ENCODE measurements at places on chromosomes 16 and 17.
A peak's percentile ranks its signal among the peaks of the same experiment; 100 is the strongest.

- peak; percentile 46 for DNase-seq
Observed at GRCh38 chr16:56300891-56301850, 109.9 kb downstream of the GNAO1 start.

DNA sequence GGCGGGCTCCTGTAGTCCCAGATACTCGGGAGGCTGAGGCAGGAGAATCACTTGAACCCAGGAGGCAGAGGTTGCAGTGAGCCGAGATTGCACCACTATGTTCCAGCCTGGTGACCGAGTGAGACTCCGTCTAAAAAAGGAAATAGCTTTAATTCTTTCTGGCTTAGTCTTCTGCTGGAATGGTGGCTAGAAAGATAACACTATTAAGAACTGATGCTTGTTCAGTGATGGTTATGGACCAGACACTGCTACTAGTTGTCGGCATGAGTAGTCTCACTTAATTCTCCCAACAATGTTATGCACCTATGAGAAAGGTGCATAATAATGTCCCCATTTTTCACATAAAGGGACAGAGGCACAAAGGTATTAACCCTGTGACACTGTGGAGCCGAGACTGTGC lies 188.7 kb downstream of the HS3ST3A1 start:
- no peak for DNase-seq

- DNase-seq, result no peak
Observed at GRCh38 chr17:45042346-45043120, 8.9 kb downstream of the DCAKD start.

DNA sequence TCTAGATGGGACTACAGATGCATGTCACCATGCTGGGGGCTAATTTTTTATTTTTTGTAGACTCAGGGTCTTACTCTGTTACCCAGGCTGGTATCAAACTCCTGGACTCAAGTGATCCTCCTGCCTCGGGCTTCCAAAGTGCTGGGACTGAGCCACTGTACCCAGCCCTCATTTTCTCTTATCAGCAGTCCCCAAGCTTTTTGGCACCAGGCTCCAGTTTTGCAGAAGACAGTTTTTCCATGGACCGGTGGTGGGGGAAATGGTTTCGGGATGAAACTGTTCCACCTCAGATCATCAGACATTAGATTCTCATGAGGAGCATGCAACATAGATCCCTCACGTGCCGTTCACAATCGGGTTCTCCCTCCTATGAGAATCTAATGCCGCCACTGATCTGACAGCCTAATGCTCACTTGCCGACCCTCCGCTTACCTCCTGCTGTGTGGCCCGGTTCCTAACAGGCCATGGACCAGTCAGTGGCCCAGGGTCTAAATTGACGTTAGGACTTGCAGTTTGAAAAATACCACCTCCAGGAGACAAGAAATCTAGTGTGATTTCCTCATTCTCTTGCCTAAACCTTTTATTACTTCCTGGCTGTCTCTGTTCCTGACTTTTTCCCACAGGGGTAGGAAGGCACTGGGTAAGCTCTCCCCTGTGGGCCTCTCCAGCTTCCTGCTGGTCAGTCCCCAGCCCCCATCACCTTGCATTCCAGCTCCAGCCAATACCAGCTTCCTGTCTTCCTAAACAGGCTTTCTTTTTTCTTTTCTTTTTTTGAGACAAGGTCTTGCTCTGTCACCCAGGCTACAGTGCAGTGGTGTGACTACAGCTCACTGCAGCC lies 9.3 kb upstream of the CNP start:
- no peak for DNase-seq

GRCh38 chr17:50603340-50603739 lies 31.3 kb upstream of the ABCC3 start:
- DNase-seq, result no peak

DNA sequence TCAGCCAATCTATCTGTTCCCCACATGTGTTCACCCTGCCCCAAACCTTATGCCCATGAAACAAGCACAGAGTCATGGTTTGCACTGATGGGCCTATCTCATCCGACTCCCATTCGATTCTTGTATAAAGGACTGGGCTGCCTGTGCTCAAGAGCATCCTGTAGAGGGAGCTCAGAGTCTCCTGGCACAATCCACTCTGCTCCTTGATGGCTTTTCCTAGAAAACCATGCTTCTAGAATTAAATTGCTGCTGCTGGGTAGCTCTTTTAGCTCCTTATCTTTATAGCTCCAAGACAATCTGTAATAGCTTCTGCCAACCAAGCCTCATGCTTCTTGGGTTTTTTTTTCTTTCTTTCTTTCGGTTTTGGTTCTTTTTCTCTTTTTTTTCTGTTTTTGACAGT lies 9.7 kb downstream of the ZNF19 start:
- no peak for DNase-seq

GRCh38 chr16:2037115-2037514 lies 10.4 kb downstream of the NHERF2 start:
- no peak for DNase-seq

GRCh38 chr17:40251576-40251975 lies 32.5 kb downstream of the WIPF2 start:
- peak; percentile 59 for DNase-seq

- peak; percentile 46 for DNase-seq
Observed at GRCh38 chr16:71474864-71475263, 12.8 kb upstream of the ZNF23 start.

GRCh38 chr17:36661047-36661666 lies 59.8 kb downstream of the MRM1 start:
- no peak for DNase-seq

- no peak for DNase-seq
Observed at GRCh38 chr17:35023538-35023937, 40.0 kb downstream of the RFFL start.

GRCh38 chr17:79737922-79738578 lies 7.3 kb downstream of the ENPP7 start:
- DNase-seq, result no peak

- DNase-seq, result no peak
Observed at GRCh38 chr17:61221181-61221580, 178.5 kb upstream of the TBX2 start.

- no peak for DNase-seq
Observed at GRCh38 chr17:45073414-45074070, 12.4 kb downstream of the NMT1 start.

DNA sequence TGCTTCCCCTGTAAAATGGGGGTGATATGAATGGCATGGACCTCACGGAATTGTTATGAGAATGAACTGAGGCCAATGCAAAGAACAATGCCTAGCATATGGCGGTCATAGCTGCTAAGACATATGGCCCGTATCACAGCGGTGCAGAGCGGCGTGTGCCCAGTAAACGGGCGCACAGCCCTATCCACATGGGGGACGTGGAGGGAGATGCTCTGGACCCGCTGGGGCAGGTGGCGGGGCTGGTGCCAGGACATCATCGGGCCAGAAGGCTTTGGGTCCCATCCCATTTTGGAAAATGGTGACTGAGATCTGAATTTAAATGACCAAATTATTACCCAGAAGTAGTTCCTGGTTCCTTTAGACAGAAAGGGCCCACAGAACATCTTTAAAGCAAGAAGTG lies 18.5 kb upstream of the CPSF4L start:
- DNase-seq, result no peak

DNA sequence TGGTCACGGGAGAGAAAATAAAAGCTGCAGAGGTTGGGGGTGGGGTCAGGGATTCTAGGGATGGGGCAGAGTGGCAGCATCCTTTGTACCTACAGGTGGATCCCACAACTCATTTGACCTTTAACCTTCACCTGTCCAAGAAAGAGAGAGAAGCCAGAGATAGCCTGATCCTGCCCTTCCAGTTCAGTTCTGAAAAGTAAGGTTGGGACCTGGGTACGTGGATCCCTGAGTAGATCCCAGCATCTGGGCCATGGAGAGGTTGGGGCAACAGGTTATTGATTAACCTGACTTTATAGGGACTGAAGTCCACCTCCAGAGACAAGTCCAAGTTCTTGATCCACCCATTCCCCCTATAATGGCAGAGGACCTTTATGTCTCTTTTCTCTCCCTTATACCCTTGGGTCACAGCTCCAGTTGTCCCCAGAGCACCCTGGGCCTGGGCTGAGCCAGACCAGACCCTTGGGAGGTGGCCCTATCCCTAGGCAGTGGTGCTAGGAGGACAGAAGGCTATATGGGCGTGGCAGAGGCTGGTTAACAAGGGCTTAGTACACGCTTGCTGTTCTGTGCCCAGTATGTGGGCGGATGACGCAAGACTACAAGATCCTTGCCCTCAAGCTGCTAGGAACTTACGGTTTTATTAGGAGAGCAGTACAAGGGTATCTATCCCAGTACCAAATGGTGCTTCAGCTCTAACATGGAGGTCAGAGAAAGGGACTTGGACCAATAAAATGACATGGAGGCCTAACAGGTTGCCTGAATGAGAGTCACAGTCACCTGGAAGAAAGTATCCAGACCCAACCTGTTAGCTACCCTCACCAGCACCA lies 3.3 kb downstream of the CLDN7 start:
- no peak for DNase-seq

GRCh38 chr16:27199736-27200135 lies 3.6 kb upstream of the KDM8 start:
- no peak for DNase-seq

GRCh38 chr17:59941131-59941530 lies 23.4 kb downstream of the RNFT1 start:
- no peak for DNase-seq

DNA sequence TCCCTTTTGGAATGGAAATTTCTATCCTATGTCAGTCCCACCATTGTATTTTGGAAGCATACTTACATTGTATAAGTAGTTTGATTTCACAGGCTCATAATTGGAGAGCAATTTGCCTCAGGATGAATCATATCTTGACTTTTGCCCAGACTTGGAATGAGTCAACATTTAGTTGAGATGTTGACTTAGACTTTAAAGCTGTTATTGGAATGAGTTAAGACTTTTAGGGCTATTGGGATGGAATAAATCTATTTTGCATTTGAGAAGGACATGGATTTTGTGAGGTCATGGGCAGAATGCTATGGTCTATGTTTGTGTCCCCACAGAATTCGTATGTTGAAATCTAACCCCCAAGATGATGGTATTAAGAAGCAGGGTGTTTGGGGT lies 12.2 kb upstream of the ZNF594 start:
- DNase-seq, result no peak

DNA sequence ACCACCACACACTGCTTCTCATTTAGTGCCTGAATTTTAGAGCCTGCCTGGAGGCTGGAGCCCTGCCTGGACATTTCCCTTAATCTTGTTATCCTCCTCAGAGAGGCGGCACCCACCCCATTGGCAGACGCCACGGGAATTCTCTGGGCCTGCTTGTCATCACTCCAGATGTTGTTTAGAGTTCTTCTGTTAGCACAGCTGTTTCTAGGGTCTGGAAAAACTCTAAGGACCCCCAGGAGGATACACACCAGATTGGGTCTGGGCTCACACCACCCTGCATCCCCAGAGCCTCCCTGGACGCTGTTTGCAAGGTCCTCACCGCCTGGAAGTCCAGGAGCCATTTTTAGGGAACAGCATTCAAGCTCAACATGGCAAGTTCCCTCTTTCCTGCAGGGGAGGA lies 565 bp upstream of the XAF1 start:
- DNase-seq, result no peak

DNA sequence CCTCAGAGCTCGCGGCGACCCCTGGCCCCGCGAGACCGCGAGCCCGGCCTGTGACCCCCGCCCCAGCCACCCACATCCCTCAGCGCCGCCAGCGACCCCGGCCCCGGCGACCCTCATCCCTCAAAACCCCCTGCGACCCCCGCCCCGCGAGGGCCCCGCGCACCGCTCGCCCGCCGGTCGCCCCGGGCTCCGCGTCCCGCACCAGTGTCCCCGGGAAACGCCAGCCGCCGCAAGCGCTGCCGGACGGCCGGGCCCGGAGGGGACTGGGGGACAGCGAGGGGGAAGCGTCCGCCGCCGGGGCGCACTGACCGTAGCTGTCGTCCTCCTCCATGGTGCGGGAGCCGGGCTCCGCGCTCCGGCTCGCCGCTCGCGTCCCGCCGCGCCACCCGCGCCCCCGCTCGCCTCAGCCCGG lies at the start of gene CYTH1:
Gene CYTH1, minus strand, starts transcription at position 381 of the 412 bp plus-strand sequence. Its CDS starts 50 bp downstream, at position 331.
- no peak for DNase-seq

DNA sequence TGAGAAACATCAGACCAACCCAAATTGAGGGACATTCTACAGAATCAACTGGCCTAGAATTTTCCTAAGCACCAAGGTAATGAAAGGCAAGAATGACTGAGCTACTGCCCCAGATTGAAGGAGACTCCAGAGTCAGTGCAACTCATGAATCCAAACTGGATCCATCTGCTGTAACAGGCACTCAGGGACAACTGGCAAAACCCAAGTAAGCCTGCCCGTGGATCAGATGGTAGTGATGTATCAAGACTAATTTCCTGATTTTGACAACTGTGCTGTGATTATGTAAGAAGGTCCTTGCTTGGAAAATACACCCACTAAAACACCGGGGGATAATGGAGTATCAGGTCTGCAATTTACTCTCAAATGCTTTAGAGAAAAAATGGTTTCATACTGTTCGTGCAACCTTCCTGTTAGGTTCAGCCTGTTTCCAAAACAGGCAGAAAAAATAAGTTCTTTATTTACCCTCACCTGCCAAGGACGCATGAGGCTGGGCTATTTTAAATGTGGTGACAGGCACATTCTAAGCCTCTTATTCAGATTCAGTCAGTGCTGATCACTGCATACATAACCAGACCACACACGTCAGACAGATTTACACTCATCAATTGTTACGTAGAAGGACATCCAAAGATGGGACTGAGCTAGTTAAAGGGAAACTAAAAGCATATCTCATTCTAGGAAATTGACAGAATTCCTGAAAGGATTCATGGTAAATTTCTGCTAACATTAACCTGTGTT lies 7.0 kb downstream of the MBTPS1 start:
- no peak for DNase-seq

- DNase-seq, result no peak
Observed at GRCh38 chr17:78170692-78171590, 2.6 kb downstream of the SYNGR2 start.

GRCh38 chr17:32697728-32698625 lies 178.9 kb downstream of the MYO1D start:
- no peak for DNase-seq

DNA sequence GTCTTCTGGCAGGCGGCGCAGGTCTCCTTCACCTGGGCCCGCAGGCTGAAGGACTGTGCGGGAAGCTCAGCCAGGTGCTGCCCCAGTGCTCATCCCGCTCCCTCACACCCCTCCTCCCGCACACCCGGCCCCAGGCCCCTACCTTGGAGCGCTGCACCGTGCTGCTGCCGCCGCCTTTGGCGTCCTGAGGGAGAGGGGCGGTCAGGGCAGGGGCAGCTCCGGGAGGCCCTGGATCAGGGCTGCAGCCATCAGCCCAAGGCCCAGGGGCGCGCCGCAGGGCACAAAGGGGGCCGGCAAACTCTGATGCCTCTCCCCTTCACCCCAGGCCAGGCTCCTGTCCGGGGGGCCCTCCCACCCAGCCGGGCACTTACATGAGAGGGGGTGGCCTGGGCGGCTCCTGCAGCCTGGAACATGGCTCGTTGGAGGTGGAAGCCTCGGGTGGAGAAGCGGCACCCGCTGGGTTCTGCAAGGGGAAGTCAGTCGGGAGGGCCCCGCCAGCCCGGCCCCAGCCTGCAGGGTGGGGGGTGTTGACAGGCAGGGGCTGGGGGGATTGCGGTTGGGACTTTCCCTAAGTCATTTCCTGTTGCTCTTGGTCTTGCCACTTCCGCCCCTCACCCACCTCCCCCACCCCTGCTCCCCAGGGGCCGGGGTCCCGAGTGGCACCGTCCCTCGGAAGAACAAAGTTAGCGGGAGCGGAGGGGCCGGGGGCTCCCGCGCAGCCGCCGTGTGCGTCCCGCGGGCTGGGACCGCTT lies 863 bp downstream of the LIMD2 start:
- DNase-seq, result no peak

GRCh38 chr17:11308531-11308930 lies 67.5 kb downstream of the SHISA6 start:
- DNase-seq, result no peak

All from astrocyte of the cerebellum (primary cell).